ENCODE measurements at places on chromosomes 13 and 19.

DNA sequence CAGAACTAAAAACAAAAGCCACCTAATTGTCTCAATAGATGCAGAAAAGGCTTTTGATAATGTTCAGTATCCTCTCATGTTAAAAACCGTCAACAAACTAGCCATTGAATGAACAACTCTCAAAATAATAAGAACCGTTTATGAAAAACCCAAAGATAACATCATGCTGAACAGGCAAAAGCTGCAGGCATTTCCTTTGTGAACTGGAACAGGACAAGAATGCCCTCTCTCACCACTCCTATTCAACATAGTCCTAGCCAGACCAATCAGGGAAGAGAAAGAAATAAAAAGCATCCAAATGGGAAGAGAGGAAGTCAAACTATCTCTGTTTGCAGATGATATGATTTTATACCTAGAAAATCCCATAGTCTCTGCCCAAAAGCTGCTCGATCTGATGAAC lies 179.6 kb upstream of the EDNRB start:
- no peak for DNase-seq

DNA sequence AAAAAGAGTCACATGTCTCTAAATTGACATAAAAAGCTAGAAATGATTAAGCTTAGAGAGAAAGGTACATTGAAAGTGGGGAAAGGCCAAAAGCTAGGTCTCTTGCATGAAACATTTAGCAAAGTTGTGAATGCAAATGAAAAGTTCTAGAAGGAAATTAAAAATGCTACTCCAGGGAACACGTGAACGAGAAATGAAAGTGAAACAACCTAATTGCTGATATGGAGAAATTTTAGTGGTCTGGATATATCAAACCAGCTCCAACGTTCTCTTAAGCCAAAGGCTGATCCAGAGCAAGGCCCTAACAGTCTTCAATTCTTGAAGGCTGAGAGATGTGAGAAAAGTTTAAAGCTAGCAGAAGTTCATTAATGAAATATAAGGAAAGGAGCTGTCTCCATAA lies 419.8 kb downstream of the SLITRK6 start:
- DNase-seq, result no peak

GRCh38 chr13:105806628-105806920 lies 728.9 kb downstream of the EFNB2 start:
- DNase-seq, result no peak

DNA sequence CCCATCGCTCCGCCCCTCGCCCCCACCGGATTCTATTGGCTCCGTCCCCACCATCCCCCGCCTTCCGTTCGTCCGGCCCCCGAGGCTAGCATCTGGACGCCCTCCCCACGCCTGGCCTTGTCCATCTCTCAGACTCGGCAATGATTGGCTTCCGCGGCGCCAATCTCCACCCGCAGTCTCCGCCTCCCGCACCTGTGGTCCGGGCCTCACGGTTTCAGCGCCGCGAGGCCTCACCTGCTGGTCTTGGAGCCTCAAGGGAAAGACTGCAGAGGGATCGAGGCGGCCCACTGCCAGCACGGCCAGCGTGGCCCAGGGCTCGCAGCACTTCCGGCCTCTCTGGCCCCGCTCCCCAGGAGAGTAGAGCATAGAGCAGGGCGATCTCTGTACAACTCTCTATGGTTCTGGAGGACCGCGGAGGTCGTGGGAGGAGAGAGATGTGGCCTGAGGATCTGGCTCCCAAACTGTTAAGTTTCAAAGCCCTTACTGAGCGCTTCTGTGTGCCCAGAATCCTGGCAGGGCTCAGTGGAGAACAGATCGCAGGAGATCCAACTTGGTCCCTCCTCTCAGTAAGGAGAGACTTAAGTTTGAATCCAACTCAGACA lies at the start of gene ERCC1:
Gene ERCC1 (minus strand): TSS at position 329 of the 602 bp plus-strand sequence. CDS start 543 bp downstream, outside the sequence.
- no peak for DNase-seq

- no peak for DNase-seq
Observed at GRCh38 chr19:33401683-33402420, 28.3 kb downstream of the CEBPG start.

DNA sequence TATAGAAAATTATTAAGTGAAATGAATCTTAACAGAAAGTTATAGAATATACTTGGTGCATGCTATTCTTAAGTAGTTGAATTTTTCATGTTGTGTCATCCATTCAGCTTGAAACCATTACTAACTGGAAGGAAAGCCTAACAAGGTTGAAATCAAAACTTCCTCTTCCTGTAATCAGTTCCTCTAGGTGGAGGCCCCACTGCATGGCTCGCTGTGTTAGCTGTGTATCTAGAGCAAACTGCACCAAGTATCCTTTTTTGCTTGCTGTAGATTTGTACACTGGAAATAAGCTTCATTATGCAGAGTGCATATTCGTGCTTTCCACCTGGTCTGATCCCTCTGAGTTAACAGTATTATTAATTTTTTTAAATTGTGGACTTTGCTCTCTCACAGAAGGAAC lies 1146.1 kb downstream of the EFNB2 start:
- no peak for DNase-seq

DNA sequence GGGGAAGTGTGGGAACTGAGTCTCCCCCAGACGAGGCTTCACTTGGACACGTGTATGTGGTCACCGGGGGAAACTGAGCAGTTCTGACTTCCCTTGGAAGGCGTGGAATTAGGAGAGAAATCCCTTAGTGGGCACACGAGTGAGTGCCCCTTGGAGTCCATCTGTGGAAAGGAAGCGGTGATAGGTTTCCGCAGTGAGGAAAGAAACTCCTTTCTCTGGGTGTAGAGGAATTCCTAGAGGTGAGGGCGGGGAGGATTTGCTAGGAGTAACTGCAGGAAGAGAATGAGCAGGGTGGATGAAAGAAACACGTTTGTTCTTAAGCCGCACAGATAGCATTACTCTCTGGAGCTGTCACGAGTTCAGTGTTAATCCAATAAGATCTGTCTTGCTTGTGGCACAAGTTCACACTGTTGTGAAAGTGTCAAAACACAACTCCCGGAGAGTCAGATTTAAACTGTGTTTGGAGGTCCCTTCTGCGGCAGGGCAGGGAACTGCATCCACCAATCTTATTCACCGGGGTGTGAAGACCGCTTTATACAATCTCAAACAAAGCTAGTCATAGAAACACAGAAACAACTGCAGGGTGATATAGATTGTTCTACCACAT lies 1.2 kb downstream of the KL start:
- DNase-seq, result peak; percentile 53

Measured in Peyer's patch (tissue), 4 donors.